Subcutaneous adipose tissue (tissue), 4 donors: ENCODE measurements at places on chromosomes 16 and 17. TPM values are rescaled to one million over a fixed set of nuclear protein-coding genes. Genes with fewer than 3 reads are reported as not detected.

The GP1BA gene
- total RNA-seq: not detected

The RHBDL3 gene
- total RNA-seq: 0.33 TPM

The SLFN13 gene
- total RNA-seq: 4.2 TPM

The TNFRSF17 gene
- total RNA-seq: not detected

The CPNE7 gene
- not detected for total RNA-seq

The DHX40 gene
- total RNA-seq: 44.2 TPM

The SCARF1 gene
- 8.6 TPM for total RNA-seq

The OTOP2 gene
- total RNA-seq: not detected

The PRCD gene
- 8.0 TPM for total RNA-seq

The FSCN2 gene
- total RNA-seq: 1.0 TPM

The CNTD1 gene
- total RNA-seq: 0.68 TPM

The TRIM72 gene
- not detected for total RNA-seq

The LITAF gene
- 67.8 TPM for total RNA-seq
